ENCODE measurements at places on chromosomes 3 and 15.

GRCh38 chr3:69012800-69013252, 658 bp downstream of the EOGT start:
- no peak for DNase-seq

DNA sequence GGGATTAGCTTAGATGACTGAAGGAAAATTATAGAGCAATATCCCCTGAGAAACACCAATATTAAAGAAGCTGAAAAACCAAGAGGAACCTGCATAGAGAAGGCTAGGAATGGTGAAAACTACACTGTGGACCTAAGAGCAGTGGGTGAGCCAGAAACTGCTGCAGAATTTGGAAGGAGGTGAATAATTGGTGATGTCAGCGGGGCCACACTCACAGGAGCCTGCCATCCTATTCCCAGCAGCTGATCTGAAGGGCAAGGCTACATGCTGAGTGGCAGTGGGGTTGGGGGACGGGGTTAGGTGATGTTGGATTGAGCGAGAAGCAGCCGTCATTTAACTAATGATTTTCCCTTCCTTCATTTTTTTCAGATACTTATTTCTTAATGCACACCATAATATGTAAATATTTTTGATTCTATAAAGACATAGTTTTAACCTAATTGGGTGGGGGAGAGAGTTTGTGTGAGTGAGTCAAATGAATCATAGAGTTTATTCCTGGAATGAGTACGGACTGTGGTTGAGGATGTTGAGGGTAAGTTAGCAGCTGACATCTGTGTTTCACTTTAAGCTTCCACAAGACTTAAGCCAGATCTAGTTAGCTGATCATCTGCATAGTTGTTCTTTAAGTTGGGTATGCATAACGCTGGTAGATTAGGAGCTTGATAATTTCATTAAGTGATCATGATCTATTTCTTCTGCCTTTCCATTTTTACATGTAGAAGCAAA, 222.8 kb downstream of the PTPRG start:
- no peak for DNase-seq

DNA sequence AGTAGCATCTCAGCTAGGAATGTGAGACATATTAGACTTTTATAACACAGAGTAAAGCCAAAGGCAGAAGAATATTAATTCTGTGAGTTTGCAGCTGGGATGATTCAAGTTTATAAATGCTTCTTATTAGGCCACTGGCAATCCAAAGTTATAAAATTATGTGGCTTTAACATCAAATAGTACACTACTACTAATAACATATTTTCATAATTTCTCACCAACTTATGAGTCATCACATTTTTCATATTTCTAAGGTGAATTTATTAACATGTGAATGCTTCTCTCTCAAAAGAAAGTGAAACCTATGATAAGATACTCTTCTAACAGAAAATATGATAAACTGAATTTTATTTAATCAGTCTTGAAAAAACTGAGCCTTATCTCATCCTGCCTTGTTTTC, 1348.2 kb upstream of the ALCAM start:
- DNase-seq = no peak

GRCh38 chr3:63863150-63864007, at the start of the genes ATXN7 and THOC7:
Gene ATXN7 (plus strand): TSS chr3:63863867. CDS start chr3:63912599, 48,732 bp downstream.
Gene THOC7 (minus strand): TSS chr3:63863805. CDS start chr3:63863790, 15 bp downstream.
- DNase-seq = peak; percentile 65

DNA sequence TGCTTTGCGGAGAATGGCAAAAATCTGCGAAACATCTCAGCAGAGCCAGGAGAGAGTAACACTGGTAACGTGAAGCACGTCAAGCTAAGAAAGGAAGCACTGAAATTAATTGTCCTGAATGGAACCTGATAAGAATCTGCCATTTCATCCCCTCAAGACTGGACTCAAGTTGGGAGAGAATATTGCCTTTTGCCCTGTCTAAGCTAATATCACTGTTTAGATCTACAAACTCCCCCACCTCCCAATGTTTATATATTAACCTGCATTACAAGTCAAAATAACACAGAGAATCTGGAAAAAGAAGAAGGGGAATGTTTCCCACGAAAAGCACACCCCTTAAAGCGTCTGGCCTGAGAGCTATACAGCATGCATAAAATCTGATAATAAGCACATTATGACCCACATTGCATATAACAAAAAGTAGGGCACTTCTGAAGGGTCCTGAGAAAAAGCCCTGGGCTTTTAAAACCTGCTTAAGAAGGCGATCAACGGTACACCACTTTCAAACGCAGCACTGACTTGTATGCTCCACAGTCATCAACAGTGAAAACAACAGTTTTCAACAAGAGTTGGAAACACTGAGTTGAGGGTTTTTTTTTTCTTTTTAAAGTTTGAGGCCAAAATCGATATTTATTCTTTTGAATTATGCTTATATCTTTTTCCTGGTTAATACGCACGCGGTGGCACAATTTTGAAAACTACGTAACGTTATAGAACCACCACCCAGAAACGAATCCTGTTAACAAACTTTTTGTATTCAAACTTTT, 1.4 kb upstream of the KAT2B start:
- no peak for DNase-seq

GRCh38 chr15:83449937-83450506, 2.9 kb downstream of the SH3GL3 start:
- no peak for DNase-seq

DNA sequence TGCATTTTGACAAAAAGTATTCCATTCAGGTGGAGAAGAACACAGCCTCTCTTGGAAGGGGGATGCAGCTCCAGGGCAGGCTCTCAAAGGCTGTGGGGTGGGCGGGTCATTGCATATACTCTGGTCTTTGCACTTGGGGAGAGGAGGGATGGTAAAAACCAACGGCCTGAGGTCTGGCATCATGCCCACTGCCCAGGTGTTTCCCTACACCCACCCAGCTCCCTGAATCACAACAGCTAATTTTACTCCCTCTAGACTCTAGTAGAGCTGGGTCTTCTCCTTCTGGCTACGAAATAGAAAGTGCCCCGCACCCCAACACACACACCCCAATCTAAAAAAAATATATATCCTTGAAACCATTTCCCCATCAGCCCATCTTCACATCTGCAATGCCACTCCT, 1.0 kb downstream of the MYLK start:
- peak; percentile 51 for DNase-seq
